HuH-7.5 (cell line): ENCODE measurements at places on chromosomes 3 and 15.
A peak's percentile ranks its signal among the peaks of the same experiment; 100 is the strongest.

GRCh38 chr15:89088605-89089315 is 504 bp downstream of the ABHD2 start:
- DNase-seq, result no peak

DNA sequence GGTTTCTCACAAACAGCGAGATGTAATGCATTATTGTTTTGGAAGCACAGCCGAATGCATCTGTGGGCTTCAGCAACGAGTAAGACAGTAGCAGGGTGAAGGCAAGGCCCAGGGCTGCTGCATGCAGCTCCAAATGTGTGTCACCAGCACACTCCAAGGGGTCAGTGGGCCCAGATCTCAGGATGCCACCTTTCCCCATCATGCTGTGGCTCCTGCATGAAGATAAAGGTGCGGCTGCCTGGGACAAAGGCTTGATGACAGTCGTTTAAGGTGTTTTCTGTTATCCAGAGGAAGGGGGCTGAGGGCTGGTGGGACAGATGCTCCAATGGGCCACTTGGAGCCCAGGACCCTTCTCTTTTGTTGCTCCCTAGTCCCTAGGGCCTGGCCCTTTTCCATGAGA is 13.2 kb downstream of the C3orf22 start:
- DNase-seq, result no peak

DNA sequence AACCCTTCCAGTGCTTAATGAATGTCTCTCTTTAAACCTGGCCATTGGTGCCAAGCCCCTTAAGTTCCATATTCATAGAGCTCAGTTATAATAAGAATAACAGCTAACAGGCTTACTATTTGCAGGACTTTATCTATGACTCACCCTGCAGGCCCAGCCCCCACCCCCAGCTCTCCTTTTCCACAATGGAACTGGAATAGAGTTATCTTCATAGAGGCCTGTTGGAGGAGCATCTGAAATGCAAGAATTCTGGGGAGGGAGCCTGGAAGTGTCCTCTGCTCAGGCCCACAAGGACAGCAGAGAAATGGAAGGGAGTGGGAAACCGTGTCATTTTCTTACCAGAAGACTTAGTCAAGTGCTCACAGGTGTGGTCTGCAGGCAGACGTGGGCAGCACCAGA is 52.8 kb downstream of the SEMA5B start:
- DNase-seq, result no peak

GRCh38 chr3:114775395-114775794 is 371.7 kb downstream of the ZBTB20 start:
- DNase-seq, result no peak

GRCh38 chr3:4986175-4986781 is 7.0 kb downstream of the BHLHE40 start:
- DNase-seq, result no peak

DNA sequence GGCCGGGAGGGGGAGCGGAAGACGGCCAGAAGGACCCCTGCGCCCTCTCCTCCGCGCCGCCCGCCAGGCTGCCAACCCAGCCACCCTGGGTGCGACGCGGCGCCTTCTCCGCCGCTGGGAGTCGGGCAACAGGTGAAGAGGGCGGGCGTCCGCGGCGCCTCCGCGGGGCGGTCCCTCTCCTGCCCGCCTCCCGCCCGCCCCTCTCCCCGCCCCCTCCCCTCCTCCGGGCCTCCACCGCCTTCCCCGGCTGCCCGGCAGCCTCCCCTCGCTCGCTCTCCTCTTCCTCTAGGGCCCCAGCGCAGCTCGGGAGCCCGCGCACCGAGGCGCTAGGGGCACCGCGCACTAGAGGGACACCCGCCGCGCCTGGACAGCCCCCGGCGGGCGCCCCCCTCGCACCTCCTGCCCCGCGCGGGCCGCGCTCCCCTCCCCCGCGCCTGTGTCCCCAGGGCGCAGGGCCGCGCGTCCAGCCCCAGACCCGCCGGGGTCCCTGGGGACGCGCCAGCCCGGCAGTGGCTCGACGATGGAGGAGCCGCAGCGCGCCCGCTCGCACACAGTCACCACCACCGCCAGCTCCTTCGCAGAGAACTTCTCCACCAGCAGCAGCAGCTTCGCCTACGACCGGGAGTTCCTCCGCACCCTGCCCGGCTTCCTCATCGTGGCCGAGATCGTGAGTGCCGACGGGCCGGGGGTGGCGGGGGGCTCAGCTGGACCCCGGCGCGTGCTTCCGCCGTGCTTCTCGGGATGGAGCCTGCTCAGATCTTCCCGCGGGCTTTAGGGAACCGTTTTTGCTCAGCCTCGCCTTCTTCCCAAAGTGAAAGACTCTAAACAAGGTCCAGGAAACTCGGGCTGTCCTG is at the start of gene CMTM8:
CMTM8 (plus strand) TSS at position 228 of the 854 bp plus-strand sequence; CDS start at position 521, 293 bp downstream.
- DNase-seq, result peak; percentile 88

DNA sequence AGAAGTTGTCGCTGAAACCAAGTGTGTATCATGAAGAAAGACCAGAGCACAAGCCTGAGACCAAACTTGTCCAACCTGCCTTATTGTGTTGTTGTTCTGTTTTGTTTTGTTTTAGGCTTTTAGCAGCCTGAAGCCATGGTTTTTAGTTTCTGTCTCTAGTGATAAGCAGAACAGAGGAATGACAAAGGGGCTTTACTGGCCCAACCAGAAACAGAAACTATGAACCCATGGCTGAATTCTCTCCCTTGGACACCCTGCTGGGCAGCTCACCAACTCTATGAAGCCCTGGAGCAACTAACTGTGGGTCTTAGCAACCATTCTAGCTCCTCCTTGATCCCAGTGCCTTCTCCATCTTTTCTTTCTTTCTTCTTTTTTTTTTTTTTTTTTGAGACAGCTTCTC is 30.3 kb downstream of the HCLS1 start:
- DNase-seq, result no peak

DNA sequence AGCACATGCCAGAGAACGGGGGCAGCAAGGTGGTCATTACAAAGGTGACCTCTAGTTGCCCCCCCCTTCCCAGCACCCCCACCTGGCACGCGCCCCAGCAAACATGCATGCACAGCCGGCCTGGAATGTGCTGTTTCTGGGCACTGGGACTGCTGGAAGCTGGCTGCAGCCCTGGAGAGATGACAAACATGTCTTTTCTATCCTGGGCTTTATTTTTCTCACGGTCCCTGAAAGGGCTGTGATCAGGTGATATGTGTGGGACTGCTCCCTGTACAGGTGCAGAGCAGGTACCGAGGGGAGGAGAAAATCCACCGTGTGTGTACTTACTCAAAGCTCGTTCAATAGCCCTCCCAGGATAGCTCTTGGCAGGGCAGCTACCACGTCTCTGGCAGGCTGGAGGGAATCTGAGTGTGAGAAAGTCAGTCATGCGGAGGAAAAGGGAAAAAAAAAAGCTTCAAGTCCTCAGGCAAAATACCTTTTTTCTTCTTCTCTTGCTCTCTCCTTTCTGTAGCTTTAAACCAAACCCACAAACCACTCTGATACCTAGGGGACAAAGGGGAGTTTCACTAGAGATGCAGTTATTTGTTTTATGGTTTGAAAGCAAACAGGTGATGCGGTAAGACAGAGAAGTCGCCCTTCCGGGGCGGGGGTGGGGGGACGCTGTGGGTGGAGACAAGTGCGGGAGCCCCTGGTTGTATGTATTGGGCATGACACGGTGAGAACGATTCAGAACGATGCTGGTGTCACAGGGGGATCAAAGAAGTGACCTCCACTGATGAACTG is 5.0 kb upstream of the HES1 start:
- no peak for DNase-seq

- DNase-seq, result no peak
Measured at GRCh38 chr15:50180582-50180981, 1.4 kb upstream of the SLC27A2 start.

DNA sequence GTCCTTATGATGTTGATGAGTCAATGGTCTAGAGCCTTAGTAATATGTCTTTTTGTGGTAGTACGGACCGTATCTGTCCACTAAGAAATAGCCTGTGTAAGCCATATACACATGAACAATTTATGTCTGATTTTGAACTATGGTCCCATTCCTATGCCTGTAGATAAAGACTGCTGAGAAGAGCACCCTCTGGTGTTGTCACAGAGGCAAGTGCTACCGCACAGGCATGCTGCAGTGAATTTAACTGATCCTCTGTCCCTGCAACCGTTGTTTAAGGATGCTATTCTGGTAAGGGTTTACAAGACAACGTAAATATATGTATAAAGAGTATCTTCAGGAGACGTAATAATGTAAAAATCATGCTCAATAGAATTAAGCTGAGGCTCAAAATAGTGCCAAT is 170.7 kb downstream of the UBE3A start:
- DNase-seq, result no peak

GRCh38 chr15:31483986-31484951 is 157.6 kb downstream of the KLF13 start:
- no peak for DNase-seq

- no peak for DNase-seq
Measured at GRCh38 chr3:55984626-55985025, 483.6 kb downstream of the ERC2 start.

- DNase-seq, result no peak
Measured at GRCh38 chr15:37765786-37766185, 168.7 kb upstream of the TMCO5A start.

DNA sequence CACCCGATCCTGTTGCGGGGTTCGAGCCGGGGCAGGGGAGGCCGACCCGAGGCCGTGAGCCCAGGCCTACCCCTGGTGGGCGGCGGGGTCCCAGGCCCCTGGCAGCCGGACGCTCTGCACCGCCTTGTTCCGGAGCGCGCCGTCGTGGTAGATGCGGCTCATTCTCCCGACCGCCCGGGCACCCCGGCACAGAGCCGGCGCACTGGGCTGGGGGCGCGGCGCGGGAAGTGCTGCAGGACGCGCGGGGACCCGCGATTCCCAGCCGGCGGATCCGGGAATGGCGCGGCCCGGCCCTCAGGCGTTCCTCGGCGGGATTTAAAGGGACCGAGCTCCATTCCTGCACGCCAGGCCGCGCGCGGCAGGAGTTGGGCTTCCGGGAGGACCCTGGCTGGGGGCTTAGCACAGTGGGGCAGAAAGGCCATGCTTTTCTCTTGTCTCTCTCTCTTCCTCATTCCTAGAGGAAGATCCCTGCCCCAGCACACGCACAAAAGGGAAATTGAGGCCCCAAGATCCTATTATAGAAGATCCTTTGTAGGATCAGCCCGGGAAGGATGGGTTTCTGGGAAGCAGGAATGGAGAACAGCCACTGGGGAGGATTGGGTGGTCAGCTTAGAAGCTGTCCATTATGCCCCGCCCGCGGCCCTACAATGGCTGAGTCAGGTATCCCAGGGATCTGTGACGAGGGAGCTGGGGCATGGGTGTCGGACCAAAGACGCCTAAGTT is at the start of gene ARPIN:
ARPIN (minus strand) TSS at position 279 of the 723 bp plus-strand sequence; CDS start at position 162, 117 bp downstream.
- DNase-seq, result peak; percentile 78

- DNase-seq, result no peak
Measured at GRCh38 chr15:77596821-77597803, 35.6 kb downstream of the LINGO1 start.

DNA sequence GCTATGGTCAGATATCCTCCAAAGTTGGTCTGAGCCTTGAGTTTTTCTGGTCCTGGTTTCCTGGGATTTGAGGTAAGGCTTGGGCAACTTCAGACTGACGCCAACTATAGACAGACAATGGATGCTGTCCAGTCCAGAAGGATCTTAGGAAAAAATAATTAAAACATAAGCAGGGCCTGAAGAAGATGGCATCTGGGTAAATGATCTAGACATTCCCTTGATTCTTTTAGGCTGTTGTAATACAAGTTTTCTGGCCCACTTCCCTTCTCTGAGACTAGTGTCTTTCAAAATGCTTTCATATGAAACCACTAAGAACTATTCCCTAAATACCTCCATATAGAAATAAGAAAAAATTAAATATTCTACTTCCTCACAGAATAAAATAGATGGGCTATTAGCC is 47.7 kb upstream of the PLXND1 start:
- no peak for DNase-seq

DNA sequence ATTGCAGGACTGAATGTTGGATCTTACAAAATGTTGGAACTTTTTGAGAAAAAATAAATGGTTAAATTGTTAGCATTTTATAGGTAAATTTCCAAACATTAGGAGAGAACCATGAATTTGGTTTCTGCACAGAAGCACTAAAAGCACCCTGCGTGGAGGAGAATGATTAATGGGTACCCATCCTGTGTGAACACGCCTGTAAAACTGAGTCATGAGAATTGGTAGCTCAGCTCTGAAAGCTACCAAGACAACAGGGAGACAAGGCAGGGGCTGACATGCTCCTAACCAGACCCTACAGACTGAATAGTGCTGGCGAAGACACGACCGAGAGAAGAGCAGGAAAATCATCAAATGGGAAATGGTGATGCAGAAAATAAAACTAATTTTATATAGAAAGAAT is 32.4 kb upstream of the MTMR10 start:
- DNase-seq, result no peak

DNA sequence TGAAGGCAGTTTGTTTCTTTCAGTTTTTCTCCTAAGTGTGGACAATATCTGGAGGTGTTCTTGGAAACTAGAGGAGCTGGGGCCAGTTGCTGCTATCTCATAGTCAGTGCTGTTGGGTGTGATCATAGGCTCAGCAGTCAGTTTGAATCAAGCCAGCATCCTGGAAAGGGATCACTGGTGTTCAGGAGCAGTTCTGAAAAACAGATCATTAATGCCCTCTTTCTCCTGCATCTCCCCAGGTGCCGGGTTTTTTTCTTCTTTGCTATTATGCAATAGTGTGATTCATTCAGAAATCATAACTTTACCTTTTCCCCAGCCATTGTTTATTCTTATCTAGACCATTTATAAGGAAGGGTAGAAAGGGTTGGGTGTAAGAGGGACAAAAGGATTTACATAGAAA is 24.0 kb downstream of the LNP1 start:
- DNase-seq, result no peak

GRCh38 chr3:31567036-31567435 is 34.3 kb downstream of the STT3B start:
- no peak for DNase-seq

DNA sequence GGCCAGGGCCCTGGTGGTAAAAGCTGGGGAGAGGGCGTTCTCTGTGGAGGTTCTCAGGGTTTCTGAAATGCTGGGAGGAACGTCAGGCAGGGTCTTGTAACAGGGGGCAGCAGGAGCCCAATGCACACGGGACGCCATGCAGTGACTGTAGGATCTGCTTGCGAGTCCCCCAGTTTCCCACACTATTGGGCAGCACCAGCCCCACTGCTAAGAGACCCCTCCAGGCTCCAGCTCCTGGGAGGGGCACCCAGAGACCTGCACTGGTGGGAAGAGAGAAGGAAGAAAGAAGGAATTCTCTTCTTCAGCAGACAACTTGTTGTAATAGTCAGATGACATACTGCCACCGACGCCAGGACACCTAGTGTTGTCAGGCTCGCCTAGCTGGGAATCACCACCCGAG is 55.2 kb upstream of the RNF7 start:
- DNase-seq, result no peak

DNA sequence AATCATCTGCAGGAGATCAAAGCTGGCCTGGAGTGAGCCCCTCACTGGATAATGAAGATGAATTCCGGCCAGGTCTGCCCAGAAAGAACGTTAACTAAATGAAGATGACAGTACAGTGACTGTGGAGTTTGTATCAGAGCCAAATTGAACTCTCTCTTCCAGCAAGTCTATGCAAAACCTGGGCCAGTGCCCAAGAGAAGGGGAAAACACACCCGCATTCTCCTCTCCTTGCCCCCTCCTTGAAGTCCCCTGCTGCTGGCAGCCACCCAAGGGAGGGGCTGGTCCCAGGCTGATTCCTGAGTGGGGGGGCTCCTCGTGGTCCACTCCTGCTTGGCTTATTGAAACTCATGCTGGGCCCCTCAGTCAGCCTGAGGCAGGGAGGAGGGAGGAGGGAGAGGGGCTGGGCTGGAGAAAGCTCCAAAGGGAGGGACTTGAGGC is 155.7 kb downstream of the RAB11A start:
- DNase-seq, result no peak
